ENCODE measurements at places on chromosomes 2 and 18. TPM values are rescaled to one million over a fixed set of nuclear protein-coding genes. Genes with fewer than 3 reads are reported as not detected.

Gene PRLH
- total RNA-seq, result not detected

Gene PNPT1
- 7.0 TPM for total RNA-seq

Gene PNO1
- total RNA-seq, result 29.2 TPM

Gene GAREM1
- total RNA-seq, result 5.2 TPM

Gene NAT8
- total RNA-seq, result not detected

Gene SH2D6
- 14.5 TPM for total RNA-seq

Gene PKDCC
- total RNA-seq, result 65.3 TPM

DNA sequence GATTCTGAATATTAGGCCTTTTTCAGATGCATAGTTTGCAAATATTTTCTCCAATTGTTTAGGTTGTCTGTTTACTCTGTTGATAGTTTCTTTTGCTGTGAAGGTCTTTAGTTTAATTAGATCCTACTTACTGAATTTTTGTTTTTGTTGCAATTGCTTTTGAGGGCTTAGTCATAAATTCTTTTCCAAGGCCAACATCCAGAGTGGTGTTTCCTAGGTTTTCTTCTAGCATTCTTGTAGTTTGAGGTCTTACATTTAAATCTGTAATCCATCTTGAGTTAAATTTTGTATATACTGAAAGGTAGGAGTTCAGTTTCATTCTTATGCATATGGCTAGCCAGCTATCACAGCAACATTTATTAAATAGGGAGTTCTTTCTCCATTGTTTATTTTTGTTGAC lies 404.8 kb downstream of the LNPK start:
- no peak for DNase-seq

DNA sequence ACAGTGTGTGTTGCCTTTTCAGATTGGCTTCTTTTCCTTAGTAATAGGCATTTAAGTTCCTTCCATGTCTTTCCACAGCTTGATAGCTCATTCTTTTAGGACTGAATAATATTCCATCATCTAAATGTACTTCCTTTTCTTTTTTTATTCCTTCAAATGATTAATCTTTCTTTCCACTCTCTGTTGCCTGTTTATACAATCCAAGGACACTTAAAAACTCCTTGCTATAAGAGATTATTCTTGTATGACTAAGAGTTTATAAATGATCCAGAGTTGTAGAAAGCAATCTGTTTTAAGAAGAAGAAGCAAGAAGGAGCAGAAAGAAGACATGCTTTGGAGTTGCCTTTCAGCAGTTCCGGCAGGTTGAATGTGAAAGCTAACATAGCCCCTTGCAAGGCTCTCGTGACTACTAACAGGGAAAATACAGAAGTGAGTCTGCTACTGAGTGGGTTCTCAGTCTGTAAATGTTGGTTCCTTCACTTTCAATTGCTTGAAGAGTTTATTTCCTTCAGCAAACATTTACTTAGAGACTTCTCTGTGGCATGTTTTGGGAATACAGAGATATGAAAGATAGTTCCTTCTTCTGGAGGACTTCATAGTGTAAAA lies 123.0 kb downstream of the PMAIP1 start:
- DNase-seq, result no peak

GRCh38 chr2:135230150-135230549 lies 178.1 kb downstream of the RAB3GAP1 start:
- no peak for DNase-seq

DNA sequence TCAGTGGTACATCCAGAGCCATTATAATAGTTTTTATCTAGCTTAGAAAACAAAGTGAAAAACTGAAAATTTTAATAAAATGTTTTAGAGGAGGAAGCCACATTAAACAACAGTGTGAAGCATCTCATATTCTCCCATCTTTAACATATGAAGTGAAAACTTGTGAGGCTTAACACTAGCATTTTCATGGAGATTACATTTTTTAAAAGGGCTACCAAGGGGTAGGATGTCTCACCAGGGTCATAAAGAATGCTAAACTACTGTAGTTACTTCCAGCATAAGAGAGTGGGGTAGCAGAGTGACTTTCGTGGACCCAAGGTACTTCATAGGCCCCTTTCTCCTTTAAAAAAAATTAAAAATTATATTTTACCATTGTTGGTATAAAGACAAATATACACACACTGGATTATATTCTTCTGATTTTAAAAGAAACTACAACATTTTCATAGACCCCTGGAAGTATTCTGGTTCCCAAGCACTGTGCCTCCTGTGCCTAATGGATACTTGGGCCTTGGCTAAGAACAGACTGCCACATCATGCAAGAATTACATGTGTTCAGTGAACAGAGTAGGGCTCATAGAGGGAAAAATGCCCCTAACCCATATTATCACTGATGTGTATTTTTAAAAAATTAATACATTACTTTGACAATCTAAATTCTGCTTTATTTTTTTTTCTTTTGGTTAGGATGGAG lies 148.4 kb downstream of the SLC39A10 start:
- no peak for DNase-seq

DNA sequence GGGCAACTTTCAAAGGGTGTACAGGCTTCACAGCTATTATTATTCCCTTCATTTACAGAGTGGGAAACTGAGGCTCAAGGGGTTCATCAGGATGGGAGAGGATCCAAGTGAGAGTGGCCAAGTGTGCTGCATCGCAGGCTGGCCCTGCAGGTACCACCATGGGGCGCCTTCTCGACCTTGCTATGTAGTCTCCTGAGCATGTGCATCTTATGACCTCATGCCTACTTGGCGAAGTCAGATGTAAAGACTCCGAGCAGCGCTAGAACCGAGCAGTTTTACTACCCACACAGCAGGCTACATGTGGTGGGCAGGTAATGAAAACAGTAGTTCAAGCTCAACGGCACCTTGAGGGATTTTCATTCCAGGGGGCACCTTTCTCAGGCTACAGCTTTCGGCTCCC lies 42.0 kb downstream of the TFCP2L1 start:
- no peak for DNase-seq

DNA sequence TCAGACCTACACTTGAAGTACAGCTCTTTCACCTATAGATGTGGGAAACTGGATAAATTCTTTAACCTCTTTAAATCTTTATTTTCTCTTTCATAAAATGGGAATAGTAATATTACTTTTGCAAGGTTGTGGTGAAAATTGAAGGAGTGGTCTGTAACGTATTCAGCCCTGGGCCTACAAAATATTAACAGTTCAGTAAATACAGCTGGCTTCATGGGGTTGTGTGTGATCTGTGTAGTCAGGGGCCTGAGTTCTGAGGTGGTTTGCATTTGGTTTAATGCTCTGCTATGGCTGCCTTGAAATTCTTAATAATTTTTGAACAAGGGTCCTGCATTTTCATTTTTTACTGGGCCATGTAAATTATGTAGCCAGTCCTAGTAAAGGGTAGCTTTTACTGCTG lies 16.8 kb upstream of the EML6 start:
- peak; percentile 14 for DNase-seq

DNA sequence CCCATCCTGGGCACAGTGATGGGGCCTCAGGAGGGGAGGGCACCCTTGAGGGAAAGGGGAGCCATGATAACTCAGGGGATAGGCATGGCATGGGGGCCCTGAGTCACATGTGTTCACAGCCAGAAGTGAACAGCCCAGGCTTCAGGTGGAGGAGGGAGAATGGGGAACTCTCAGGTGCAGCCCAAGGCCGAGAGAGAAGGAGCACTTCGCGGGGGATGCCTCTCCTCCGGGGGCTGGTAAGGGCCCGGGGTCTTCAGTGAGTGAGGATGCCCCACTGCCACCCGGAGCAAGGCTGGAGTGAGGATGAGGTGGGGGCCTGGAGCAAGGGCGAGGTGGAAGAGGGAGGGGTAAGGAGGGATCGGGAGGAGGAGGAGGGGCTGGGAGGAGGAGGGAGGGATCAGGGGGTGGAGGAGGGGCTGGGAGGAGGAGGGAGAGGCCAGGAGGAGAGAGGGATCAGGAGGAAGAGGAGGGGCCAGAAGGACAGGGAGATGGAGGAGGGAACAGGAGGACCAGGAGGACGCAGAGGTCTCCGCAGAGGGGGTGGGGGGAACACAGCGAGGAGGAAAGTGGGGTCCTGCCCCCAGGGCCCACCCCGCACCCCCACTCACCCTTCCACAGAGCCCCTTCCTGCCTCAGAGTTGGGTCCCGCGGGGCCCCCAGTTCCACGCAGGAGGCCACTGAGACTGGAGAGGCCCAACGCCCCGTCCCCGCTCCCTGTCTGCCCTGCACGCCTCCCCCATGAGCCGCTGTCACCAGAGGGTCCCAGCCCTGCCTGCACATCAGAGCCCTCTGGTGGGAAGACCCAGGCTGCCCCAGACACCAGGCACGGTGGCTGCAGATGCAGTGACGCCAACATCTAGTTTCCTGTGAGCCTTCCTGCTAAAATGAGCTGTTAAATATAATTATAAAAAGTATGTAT lies 42.8 kb downstream of the RAMP1 start:
- DNase-seq, result peak; percentile 12

DNA sequence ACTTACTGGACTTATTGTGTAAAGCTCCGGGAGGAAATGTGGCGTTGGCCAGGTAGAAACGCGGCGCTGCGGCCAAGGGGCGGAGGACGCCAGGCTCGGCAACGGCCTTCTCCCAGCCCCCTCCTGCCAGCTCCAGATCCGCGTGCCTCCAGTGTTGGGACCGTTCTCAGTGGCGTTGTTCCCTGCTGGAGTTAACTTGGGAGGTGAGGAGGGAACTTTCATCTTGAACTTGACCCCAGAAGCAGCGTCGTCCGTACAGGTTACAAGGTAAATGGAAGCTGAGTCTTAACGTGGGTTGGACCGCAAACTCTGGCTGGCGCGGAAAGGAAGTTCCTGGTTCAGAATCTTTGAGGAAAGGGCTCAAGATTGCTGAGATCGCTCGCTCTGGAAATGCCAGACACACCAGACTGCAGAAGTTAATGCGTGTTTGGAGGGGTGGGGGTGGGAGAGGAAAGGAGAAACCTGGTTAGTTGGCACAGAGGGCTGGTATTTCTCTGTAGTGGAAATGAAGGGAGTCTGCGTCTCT lies 1.3 kb downstream of the TANC1 start:
- peak; percentile 63 for DNase-seq

Data from stomach (tissue), 19 donors.